Omental fat pad (tissue), 4 donors: ENCODE measurements at places on chromosomes 2 and 18. TPM values are rescaled to one million over a fixed set of nuclear protein-coding genes. Genes with fewer than 3 reads are reported as not detected.

ITGB6 gene
- total RNA-seq, result not detected

DNA sequence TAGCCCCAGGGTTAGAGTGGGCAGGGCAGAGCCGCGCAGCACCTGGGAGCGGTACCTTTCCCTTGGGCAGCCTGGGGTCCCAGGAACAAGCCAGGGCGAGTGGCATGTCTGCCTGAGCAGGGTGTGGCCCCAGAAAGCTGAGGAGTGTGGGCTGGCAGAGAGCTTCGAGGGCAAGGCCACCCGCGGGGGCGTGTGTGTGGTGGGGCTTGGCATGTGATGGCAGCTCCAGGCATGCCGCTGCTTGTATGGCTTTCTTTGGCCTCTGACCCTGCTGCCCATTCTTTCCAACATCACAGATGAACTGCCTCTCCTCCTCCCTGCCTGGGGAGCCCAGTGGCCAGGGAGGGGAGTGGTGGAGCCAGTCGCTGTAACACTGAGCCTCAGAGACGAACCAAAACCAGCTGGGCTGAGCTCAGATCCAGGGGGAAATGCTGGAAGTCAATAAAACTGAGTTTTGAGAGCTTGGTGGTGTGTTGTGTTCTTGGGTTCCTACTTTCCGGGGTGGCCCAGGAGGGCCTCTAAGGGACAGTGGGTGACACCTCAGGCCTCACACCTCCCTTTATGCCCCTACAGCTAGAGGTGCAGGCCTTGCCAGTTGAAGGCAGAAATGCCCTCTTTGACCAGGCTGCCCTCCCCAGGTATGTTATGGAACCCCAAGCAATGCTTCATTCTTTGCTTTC is 7.4 kb downstream of the DNAJB2 start:
- DNase-seq, result no peak

DNA sequence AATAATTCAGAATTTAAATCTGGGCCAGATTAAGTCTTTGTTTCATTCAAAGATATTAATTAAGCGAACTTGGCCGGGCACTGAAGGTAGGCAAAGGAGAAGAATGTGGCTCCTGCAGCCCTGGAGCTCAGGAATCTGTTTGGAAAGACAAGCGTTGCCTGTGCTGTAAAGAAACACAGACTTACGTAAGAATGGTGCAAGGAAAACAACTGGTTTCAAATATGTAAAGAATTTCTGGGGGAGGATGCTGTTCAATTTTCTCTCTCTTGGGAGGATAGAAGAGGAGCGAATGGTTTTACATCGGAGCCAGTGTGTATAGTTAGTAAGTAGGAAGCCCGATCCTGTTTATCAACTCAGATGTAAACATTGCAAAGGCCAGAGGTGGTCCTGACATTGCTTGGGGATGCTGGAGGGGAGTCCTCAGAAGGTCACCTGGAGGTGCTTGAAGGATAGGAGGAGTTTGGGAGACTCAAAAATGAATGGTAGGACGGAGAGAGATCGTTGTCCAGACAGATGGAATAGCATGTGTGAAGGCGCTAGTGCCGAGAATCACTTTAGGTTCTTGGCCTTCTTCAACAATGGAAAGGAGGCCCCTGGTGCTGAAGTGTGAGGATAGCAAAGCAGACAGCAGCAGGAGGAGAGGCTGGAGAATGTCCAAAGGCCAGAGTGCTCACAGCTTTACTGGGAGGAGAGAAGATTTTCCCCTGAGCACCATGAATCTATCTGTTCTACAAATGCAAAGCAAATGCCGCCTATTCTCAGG is 456.1 kb downstream of the LPIN1 start:
- no peak for DNase-seq

DNA sequence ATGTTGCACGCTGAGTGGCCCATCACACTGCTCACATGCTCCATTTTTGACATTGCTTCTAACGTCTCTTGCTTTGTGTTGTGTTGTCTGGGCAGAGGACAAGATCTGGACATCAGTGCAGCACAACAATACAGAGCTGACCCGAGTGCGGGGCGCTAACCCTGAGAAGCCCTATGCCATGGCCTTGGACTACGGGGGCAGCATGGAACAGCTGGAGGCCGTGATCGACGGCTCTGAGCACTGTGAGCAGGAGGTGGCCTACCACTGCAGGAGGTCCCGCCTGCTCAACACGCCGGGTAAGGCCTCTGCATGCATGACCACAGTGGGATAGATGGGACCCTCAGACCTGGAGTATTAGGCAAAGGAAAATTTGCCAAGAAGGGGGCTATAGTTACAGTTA is 622.6 kb downstream of the CNTNAP5 start:
- no peak for DNase-seq

GRCh38 chr2:28716265-28716865 is 35.3 kb upstream of the PPP1CB start:
- DNase-seq, result no peak
